Mesangial cell (primary cell): ENCODE measurements at places on chromosomes 12 and 14. TPM values are rescaled to one million over a fixed set of nuclear protein-coding genes. Genes with fewer than 3 reads are reported as not detected.

Gene FAIM2
- total RNA-seq, result 0.13 TPM in 1 of 2 replicates, not detected in the other

Gene TMEM121
- total RNA-seq, result 5.1 and 8.0 TPM in 2 replicates

Gene MYO1H
- not detected in 2 replicates for total RNA-seq

Gene FZD10
- 0.49 and 0.51 TPM in 2 replicates for total RNA-seq

Gene CD69
- total RNA-seq, result 0.16 TPM in 1 of 2 replicates, not detected in the other

Gene SCNN1A
- total RNA-seq, result 5.9 and 63.5 TPM in 2 replicates

Gene LALBA
- not detected in 2 replicates for total RNA-seq

Gene SPIC
- total RNA-seq, result not detected in 2 replicates

Gene TMCC3
- 4.9 TPM in 2 replicates for total RNA-seq

Gene CLEC4D
- total RNA-seq, result not detected in 2 replicates

Gene SLC38A1
- total RNA-seq, result 74.6 and 85.4 TPM in 2 replicates

Gene ANKS1B
- total RNA-seq, result 0.25 TPM in 1 of 2 replicates, not detected in the other

Gene ARL1
- total RNA-seq, result 42.4 and 60.6 TPM in 2 replicates
